ENCODE measurements at places on chromosomes 3 and 15. TPM values are rescaled to one million over a fixed set of nuclear protein-coding genes. Genes with fewer than 3 reads are reported as not detected.

SAXO2 gene
- 1.5 TPM for total RNA-seq

OXTR gene
- total RNA-seq = 0.44 TPM

SPINT1 gene
- total RNA-seq = 428 TPM

GPR171 gene
- total RNA-seq = not detected

PLA2G4D gene
- 22.0 TPM for total RNA-seq

GASK1A gene
- 3.2 TPM for total RNA-seq

DNA sequence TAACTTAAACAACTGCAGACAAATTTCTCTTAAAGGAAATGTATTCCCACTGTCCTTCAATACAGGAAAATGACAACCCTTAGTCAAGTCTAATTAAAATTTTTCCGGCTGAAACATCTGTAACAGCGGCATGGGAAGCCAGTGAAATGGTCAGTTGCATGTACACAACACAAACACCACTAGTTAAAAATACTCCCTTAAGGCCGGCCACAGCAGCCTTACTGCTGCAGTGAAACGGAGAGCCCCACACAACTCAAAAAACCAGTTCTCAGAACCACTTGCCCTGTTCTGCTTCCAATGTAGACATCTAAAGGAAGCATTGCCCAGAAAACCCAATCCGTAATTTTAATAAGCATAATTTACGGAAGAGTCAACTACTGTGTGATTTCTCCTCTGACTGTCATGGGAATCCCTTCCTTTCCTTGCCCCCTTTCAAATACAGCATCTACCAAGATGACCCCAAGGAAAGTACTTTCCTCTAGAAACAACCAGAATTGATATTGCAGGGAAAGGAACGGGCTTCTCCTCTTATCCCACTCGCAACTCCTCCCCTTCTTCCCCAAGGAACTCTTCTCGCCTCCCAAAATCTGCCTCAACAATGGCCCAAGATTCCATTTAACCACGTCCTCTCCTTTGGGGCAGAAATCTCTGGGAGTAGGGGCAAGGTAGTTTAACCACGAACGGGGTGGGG lies 1.6 kb downstream of the FBN1 start:
- no peak for DNase-seq

- DNase-seq = no peak
Observed at GRCh38 chr3:185337231-185337816, 25.6 kb upstream of the MAP3K13 start.

DNA sequence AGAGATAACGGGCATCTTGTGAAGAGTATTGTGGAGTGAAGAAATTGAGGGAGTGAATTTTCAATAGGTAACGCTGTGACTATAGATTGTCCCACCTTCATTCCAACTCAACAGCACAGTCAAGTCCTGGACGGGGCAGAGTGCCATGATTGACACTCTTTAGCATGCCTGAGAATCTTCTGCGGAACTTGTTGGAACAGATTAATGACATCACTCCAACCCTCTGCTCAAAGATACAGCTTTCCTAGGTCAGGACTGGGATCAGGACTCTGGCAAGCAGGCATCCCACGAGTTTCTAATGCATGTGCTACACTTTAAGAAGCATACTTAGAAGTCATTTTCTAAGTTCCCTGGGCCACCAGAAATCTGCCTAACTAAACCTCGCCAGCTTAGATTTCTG lies 267.6 kb upstream of the CFAP20DC start:
- DNase-seq = no peak

DNA sequence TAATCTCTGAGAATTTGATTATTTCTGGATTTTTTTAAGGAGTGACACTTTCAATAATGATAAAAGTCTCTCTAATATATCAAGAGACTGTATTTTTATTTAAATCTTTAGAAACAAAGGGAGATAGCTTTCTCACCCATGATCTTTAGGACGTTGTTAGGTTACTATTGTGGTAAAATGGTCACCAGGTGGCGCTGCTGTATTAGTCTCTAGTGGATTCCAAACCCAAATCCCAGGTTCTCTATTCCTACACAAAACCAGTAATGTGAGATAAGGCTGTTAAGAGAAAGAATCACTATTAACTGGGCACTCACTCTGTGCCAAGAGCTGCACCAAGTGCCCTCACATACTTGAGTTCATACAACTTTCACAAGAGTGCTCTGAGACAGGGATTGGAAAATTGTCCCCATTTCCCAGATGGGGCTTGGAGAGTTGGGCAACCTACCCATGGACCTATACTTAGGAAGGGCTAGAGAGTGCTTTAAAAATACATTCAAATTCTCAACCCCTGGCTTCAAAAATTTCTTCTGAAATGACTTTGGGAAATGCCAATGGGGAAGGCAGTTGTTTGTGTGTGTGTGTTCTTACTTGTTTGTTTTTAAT lies 593.4 kb upstream of the TGFBR2 start:
- DNase-seq = peak; percentile 68

GRCh38 chr15:85875756-85876155 lies 81.0 kb upstream of the KLHL25 start:
- no peak for DNase-seq

DNA sequence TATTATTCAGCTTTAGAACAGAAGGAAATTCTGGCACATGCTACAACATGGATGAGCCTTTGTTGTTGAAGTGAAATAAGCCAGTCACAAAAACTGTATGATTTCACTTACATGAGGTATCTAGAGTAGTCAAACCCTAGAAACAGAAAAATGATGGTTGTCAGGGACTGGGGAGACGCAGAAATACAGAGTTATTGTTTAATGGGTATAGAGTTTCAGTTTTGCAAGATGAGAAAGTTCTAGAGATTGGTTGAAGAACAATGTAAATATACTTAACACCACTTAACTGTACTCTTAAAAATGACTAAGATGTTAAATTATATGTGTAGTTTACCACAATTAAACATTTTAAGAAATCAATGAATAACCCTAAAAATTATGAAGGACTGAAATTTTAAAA lies 15.8 kb downstream of the SPTSSB start:
- DNase-seq = no peak

DNA sequence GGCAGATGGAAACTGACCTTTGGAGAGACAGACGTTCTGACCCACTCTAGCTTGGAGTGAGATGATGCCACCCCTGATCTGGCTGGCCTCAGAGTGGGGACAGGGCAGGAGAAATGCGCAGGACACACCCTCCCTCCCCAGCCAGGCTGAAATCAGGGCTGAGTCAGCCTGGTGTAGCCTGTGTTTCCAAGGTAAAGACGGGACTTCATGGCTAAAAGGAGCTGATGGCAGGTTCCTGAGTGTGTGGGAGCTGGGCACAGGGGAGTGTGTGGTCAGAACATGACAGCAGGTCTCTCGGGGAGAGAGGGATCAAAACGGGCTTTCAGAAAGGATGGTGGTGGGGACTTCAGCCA lies 14.6 kb upstream of the POLG start:
- DNase-seq = no peak

GRCh38 chr15:50503144-50503543 lies 43.3 kb downstream of the USP50 start:
- DNase-seq = no peak

DNA sequence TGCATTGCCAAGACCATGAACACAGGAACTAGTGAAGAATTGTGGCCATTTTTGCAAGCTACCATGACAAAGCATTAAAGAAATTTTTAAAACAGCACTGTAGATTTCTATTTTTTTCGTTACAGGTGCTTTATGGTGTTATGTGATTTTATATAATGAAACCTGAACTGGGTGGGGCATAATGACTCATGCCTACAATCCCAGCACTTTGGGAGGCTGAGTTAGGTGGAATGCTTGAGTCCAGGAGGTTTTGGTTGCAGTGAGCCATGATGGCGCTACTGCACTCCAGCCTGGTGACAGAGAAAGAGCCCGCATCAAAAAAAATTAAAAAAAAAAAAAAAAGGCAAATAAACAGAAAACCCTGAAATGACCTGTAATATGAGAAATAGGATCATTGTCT lies 846.7 kb downstream of the EPHA3 start:
- no peak for DNase-seq

- DNase-seq = no peak
Observed at GRCh38 chr3:170692720-170693119, 106.8 kb upstream of the SLC7A14 start.

All from lower leg skin (tissue), 4 donors.